ENCODE measurements at places on chromosomes 5 and 9. TPM values are rescaled to one million over a fixed set of nuclear protein-coding genes. Genes with fewer than 3 reads are reported as not detected.

GRCh38 chr5:110909950-110910349, 161.6 kb upstream of the TSLP start:
- no peak for DNase-seq

GRCh38 chr9:11039006-11039405, 426.2 kb upstream of the PTPRD start:
- no peak for DNase-seq

The MAMDC2 gene
- total RNA-seq, result 4.6 TPM

DNA sequence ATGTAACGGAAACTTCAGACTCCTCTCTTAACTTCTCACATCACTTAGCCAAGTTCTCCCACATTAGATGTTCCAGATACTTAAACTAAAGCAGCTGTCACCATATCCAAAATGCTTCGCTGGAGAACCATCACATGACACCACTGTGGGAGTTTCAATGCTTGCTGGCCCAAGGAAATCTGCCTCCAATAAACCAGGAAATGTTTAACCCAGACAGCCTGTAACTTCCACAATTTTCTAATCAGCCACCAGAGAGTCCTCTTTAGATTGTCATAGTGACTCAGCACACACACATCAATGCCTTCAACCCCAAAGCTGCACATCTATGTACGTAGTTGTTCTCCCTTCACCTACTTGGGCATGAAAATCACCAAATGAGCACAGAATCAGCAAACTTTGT, 118.7 kb downstream of the LPAR1 start:
- no peak for DNase-seq

- DNase-seq, result no peak
Measured at GRCh38 chr9:36987409-36987808, 46.7 kb downstream of the PAX5 start.

DNA sequence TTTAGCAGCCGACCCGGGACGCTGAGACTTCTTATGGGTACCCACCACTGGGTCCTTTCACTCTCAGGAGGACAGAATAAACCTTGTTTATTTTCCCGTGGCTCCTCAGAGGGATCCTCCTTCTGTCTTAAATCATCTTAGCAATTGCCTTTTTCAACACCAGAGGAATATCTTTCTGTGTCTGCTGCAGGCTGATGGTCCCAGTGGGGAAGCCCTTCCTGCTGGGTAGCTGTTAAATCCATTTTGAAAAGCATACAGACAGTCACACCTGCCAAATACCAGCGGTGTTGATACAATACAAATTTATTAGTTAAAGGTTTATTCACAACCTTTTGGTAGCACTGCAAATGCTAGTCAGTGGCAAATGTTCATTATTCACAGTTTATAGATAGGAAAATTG, 222.9 kb downstream of the AOPEP start:
- DNase-seq, result no peak

The ENC1 gene
- total RNA-seq, result 14.4 TPM

- no peak for DNase-seq
Measured at GRCh38 chr9:136328622-136329041, 1.3 kb downstream of the GPSM1 start.

- DNase-seq, result no peak
Measured at GRCh38 chr5:33329891-33330290, 110.9 kb upstream of the TARS1 start.

GRCh38 chr9:12230708-12231107, 462.5 kb upstream of the TYRP1 start:
- DNase-seq, result no peak

Measured in H9 (cell line).